Left renal cortex interstitium (tissue), 4 donors: ENCODE measurements at places on chromosomes 3 and 15. TPM values are rescaled to one million over a fixed set of nuclear protein-coding genes. Genes with fewer than 3 reads are reported as not detected.

GRCh38 chr15:85497172-85497569 lies 116.8 kb downstream of the AKAP13 start:
- DNase-seq = no peak

DNA sequence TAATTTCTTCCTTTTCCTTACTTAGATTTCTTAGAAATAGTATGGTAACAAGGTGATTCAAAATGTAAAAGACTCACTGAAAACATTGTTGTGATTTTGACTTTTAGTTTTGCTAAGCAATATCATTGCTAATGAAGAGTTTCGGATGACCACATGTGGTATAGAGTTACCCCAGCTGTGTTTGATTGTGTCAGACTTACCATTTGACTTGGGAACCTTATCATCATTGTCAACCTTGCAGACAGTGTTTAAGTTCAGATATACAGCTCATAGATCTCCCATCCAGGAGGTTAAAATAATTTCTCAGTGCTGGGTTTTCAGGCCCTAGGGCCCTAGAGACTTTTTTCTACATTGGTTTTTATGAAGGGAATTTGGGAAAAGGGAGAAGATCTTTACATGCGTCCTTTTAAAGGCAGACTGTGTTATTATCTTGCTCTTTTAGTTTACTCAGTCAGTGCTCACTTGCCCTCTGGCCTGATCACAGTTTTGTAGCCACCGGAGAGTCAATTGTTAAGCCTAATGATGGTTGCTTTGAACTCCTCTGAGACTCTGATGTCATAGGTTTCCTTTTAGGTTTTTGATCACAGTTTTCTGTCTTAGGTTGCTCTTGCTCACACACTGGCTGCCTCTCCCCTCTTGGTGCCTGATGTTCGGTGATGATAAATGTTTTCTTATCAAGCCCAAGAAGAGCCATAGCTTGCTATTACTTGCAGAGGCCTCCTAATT lies 133.5 kb upstream of the ZPLD1 start:
- DNase-seq = no peak

Gene MAP6D1
- 1.6 TPM for polyA plus RNA-seq

Gene DUOXA2
- polyA plus RNA-seq = 0.10 TPM

DNA sequence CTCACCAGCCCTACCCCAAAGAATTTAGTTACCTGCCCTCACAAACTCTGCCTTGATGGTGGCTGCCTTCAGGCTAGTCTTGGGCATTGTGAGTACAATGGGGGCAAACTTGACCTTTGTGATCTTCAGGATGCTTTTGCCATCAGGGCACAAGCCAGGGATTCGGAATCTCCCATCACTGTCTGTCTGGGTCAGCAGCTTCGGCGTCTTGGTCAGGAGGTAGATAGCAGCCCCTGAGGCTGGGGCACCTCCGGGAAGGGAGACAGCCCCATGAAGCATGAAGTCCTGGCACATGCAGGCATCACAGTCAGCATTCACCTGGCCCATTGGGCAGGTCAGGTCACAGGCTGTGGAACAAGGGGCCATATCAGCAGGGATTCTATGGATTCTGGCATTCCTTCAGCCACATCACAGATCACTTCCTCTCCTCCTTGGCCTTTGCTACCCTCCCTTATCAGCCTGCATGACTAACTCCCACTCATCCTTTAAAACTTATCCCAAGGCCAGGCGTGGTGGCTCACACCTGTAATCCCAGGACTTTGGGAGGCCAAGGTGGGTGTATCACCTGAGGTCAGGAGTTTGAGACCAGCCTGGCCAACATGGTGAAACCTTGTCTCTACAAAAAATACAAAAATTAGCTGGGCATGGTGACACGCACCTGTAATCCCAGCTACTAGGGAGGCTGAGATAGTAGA lies 6.9 kb downstream of the CILP start:
- no peak for DNase-seq

DNA sequence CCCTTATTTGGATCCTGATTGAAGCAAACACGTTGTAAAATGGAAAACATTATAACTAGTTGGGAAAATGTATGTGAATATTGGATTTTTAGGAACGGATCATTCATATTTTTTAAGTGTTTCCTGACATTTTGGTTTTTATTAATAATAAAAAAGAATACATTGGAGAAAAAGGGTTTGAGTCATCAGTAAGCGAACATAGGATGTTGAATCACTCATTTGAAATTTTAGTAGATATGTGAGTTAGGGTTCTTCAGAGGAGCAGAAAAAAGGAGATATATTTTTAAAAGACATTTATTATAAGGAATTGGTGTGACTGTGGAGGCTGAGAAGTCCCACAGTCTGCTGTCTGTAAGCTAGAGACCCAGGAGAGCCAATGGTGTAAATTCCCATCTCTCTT lies 258.5 kb downstream of the PTPRG start:
- DNase-seq = no peak

Gene CORO2B
- polyA plus RNA-seq = 24.9 TPM

DNA sequence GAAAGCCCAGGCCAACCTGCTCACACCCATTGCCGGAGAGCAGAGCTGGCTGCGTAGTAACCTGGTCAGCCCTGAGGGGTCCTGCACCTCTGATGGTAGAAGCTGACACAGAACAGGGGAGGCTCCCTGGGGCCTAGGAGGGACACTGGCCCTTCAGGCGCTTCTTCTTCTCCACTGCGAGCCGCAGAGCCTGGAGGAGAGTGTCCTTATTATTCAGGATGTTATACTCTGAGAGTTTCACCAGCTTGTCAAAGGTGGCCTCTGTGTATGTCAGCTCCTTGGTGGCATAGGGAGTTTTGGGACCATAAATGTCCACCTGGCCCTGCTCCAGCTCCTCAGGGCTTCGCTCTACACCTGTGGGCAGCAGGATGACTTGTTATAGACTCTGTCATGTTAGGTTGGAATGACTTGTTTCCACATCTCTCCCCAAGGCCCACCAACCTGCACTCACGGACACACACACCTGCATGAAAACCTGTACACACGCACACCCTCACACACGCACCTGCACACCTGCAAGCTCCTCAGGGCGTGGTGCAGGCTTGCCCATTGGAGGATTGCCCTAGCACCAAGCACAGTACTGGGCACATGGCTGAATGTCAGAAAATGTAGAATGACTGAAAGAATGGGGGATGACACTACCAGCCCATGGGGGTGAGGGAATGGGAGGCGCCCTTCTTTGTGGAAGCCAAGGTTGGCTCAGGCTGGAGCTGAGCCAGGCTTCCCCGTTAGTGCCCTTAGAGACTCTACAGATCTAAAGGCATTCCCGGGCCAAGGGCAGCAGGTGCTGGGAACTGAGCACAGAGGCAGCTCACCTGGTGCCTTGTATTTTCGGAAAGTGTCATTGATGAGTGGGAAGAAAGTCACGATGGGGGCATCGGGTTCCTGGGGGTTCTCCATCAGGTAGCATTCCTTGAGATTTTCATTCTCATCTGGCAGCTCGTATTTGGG lies 11.5 kb upstream of the EHD4 start:
- no peak for DNase-seq
